CD4-positive, alpha-beta T cell treated with Interleukin-10 for 1 hour (primary cell): ENCODE measurements at places on chromosomes 2 and 18.

GRCh38 chr2:222711315-222711940, 40.0 kb downstream of the MOGAT1 start:
- DNase-seq: no peak

DNA sequence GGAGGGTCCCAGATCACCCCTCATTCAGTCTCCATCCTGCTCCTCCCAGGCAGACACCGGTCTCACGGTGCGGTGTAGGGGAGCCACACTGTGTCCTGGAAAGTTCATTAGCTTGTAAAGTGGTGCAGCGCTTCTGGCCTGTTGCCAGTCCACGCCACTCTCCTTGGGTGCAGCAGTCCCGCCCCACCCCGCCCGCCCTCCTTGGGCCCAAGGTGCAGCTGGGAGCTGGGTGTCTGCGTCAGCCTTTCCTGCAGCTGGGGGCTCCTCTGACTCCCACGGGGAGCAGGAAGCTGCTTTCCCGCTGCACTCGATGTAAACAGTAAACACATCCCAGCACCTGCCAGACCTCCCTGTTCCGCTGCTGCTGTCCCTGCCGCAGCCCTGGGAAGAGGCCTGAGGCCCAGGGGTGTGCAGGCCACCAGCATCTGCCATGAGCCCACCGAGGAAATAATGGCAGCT, 53.8 kb upstream of the ASB18 start:
- DNase-seq: no peak

DNA sequence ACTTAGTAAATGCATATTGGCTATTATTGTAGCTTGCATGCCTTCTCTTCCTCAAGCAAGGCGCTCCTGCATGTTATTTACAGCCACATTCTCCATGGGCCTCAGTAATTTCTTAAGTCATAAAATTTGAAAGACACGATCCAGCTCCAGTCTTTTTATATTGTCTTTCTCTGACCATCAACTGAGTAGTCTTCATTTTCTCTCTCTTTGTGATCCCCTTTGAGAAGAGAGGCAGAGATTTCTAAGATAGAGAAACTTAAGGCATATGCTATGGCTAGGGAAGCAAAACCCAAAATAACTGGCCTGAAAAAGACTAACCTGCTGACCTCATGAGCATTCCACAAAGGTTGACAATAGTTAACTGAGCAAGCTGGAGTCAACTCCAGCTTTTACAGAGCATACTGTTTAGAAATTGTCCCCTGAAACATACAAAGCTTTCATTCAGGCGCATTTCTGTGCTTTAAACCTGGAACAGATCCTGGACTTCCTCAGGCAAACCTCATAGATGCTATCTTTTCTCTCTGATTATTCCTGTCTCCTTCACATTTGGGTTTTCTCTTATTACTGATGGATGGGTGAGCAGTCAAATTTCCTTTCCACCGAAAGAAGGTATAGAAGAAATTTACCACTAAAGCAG, 4.6 kb downstream of the DPP4 start:
- DNase-seq: no peak

- DNase-seq: no peak
These were observed 243.6 kb upstream of the RBMS1 start for GRCh38 chr2:160737247-160737646.

GRCh38 chr2:36362291-36362690, 6.7 kb downstream of the CRIM1 start:
- no peak for DNase-seq

DNA sequence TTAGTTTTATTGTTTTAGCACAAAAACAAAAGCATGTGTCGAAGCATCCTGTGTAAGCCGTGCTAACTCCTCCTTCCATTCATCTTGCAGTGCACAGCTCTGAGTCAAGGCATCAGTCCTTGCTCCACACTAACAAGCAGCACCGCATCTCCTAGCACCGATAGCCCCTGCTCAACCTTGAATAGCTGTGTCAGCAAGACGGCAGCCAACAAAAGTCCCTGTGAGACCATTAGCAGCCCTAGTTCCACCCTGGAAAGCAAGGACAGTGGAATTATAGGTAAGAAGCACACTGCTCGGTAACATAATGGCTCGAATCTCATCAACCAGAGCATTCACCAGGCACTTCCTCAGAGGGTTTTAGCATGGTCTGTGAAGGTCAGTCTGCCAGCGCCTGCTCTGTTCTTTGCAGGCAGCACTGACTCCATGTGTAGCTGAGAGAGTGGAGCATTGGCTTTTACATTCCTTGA, 136.2 kb downstream of the WDSUB1 start:
- no peak for DNase-seq

GRCh38 chr2:161994761-161995520, 79.1 kb downstream of the DPP4 start:
- no peak for DNase-seq

DNA sequence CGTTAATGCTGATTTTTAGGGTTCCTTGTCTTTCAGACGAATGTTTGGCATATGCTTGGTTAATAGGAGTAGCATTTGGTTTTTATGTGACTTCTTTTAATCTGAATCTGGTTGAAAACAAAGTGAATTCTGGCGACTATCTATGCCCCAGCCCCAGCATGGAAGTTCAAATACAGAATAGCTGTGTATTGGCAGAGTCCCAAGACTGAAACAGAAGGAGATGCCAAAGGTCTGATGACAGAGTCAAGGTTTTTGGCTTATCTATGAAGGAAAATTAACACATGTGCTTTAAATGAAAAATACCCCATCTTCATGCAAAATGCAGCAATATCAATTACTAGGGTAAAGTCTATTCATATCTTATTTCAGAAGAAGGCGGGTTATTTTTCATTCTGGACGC, 734.8 kb upstream of the NXPH2 start:
- DNase-seq: no peak

GRCh38 chr2:60868589-60869273, 12.6 kb upstream of the REL start:
- no peak for DNase-seq

GRCh38 chr2:233198026-233198425, 53.4 kb upstream of the ATG16L1 start:
- no peak for DNase-seq

- DNase-seq: no peak
These were observed 48.8 kb downstream of the MCFD2 start for GRCh38 chr2:46866770-46867246.

- no peak for DNase-seq
These were observed 266.5 kb downstream of the KLHL29 start for GRCh38 chr2:23651187-23652080.

- no peak for DNase-seq
These were observed 158.9 kb upstream of the SLC14A2 start for GRCh38 chr18:45456090-45457021.

DNA sequence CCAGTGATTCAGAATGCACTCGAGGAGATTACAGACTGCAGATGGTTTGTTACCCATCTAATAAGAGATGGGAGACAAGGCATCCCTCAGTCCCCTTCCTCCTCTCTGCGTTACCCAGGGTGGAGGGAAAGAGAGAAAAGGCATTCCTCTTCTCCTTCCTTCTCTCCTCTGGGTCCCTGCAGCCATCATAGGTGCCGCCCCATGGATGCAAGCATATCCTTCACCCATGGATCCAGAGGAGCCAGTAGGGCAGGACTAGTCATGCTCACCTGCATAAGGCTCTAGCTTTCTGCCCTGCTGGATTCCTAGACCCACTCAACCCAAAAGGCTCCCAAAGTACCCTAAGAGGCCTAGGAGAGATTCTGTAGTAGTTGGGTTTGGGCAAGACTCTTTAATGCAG, 20.4 kb downstream of the CMPK2 start:
- peak; percentile 18 for DNase-seq

- no peak for DNase-seq
These were observed 143.0 kb downstream of the ABCA12 start for GRCh38 chr2:214995409-214995808.

- no peak for DNase-seq
These were observed 303.0 kb upstream of the HDAC4 start for GRCh38 chr2:239703834-239704233.

DNA sequence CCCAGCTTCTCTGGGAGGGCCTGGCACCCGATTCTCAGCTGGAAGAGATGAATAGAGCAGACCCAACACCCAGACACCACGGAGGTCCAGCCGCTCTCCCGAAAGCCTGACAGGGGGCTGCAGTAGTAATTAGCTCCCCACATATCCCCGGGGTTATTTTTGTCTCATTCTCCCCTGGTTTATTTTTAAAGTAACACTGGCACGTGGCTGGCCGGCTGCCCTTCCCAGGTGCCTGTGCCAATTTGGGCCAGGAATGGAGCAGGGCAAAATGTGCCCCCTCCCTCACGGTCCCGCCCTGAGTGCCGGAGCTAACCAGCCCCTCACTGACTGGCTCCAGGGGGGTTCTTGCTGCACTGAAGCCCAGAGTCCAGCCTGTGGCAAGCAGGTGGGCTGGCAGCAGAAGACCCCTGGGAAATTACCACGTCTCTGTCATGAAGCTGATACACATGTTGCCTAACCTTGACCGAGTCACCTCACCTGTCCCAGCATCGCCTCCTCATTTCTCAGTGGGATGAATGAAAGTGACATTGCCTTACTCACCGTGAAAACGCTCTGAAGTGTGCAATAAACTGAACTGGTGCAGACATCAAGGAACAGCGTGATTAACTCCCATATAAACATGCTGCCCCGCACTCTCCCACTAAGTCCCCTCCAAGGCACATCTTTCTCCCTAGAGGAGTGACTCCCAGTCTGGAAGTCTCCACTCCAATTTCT, 18.4 kb downstream of the KCNK3 start:
- DNase-seq: no peak
